NCI-H2081 treated with DMSO at 0.1 percent for 48 hours (cell line): ENCODE measurements at places on chromosomes 13 and 19.

- no peak for DNase-seq
These were observed 23.0 kb upstream of the ATP1A3 start for GRCh38 chr19:42017040-42017439.

- no peak for DNase-seq
These were observed 287.9 kb downstream of the HS6ST3 start for GRCh38 chr13:96377835-96378234.

DNA sequence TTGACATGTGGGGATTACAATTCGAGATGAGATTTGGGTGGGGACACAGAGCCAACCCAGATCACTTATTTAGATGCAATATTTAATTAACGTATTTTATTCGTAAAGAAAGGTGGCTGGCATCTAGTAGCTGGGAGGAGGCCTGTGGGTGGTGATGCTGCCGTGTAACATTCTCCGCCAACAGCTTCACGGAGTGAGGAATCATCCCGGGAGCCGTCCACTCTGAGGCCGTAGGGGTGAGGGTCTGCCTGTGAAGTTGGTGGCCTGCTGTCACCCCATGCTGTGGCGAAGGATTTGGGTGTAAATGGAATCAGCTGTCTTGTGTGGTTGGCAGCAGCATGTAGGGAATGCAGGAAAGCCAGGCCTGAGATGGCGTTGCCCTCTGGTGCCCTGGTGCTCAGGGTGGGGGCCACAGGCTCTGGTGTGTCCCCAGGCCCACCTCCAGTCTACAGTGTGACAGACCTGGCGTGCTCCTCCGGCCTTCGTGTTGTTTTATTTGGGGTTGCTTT is 3.3 kb upstream of the TEX29 start:
- DNase-seq: no peak

GRCh38 chr13:28590461-28590860 is 68.5 kb upstream of the POMP start:
- no peak for DNase-seq

DNA sequence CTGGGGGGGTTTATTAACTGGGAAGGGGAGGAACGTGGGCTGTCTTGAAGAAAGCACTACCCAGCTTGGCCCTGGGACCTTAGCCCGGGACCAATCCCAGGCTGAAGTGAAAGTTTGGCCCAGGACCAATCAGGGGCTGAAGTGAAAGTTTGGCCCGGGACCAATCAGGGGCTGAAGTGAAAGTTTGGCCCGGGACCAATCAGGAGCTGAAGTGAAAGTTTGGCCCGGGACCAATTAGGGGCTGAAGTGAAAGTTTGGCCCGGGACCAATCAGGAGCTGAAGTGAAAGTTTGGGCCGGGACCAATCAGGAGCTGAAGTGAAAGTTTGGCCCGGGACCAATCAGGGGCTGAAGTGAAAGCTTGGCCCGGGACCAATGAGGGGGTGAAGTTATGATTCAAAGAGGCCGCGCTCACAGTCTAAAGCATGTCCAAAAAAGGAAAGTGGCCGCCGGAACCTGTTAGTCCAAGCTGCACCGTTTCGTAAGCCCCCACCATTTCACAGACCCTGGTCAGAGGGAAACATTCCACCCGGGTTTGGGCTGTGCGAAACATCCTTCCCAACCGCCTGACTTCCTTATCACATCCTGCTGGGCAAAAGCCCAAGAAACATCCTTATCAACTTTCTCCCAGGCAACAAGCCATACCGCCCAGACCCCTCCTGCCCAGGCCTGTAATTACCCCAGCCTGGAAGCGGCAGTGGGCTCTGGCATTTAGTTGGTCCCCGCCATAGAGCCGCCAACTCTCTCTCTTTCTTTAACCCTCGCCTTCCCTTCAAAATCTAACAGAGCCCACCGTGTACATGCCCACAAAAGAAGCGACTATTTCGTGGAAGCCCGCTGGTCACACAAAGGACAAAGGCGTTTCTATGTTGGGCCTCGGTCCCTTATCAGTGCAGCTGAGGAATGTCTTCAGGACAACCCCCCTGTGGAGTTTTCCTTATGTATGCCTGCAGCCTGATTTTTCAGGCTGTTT is 1.1 kb downstream of the ZNF850 start:
- DNase-seq: peak; percentile 15

- DNase-seq: no peak
These were observed 128.0 kb downstream of the DCT start for GRCh38 chr13:94351292-94351990.

DNA sequence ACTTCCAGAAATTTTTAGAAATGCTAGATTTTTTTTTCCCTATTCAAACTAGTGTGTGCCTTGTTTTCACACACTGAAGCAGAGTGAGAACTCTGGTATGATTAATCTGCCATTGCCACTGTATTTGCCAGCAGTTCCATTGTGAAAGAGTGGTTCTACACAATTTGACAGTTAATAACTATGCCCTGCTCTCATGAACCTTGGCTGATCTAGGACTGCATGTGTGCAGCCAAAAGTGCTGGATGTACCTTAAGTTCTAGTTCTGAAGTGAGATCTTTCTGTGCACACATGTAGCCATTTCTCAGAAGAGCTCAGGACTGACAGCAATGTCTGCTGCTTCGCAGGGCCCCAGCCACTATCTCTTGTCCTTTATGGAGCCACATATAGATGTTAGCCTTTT is 328.2 kb upstream of the SPRY2 start:
- DNase-seq: no peak

DNA sequence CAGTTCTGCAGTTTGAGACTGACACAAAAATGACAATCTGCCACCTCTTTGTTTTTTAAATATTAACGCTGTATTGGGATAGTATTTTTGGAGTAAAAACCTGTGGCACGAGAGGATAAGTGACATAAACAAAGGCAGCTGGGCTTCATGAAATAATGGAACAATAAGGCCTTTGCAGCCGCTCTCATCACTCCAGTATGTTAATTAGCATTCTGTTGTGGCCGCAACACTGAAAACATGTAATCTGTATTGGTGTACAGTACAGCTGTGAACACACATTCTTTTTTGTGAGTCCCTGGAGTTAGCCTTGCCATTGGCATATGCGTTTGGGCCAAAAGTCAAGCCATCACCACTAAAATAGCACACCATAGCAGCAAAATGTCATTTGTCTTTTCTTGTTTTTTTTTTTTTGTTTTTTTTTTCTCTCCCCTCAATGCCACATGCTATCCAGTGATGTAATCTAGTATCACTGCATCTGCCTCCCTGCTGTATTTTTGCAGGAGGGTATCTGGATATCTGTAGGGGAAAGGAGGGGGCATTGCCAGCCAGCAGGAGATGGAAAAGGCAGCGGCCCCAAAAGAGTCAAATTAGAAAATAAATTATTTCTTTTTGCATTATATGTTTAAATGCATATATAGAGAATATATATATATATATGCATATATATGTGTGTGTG is 885 bp upstream of the ZNF536 start:
- no peak for DNase-seq

- no peak for DNase-seq
These were observed 9.8 kb upstream of the CIRBP start for GRCh38 chr19:1259206-1259875.

- no peak for DNase-seq
These were observed 6.5 kb upstream of the CTXN1 start for GRCh38 chr19:7932276-7932929.

DNA sequence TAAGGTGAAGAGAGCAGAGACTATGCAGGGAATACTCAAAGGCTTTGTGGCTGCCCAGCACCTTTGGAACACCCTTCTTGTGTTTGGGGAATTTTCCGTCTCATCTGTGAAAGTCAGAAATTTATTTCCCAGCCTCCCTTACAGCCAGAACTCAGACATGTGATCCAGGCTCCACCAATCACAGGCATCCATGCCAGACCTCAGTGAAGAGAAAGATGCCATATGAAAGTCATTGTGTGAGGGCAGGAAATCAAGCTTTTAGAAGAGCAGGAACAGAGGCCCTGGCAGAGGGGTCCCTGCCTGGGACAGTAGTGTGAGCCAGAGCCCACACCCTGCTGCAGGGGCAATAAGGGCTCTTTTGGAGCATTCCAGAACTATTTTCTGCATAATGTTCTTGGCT is 12.1 kb downstream of the CCDC70 start:
- DNase-seq: no peak

DNA sequence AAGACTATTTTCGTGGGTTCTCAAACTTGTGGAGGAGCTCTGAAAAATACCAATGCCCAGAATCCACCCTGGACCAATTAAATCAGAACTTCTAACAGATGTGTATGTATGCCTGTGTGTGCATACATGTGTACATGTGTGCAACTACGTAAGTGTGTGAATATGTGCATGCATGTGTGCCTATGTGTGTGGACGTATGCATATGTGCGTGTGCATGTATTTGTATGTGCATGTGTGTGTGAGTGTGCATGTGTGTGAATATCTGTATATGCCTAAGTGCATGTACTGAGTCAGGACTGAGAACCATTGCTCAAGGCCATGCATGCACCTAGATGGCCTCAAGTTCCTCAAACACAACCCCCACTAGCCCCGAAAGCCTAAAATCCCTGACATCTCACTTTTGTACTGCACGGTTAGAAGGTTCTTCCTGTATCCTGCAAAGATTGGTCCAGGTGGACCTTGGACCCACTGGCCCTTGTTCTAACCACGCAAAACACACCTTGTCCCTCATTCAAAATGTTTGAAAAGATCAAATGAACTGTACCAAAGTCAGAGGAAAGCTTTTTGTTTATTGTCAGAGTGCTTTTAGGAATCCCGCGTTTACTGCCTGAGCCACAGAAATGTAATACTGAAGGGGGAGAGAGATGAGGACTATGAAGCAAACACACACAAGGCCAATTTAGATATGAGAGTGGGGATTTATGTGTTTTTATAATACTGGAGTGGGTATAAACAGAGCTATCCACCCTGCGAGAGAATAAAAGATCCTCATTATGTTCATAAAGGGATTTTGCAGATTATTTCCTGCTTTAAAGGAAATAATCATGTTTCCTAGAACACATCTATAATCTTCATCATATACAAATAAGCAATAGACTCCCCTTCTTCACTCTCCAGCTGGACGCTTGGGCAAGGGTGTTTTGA is 39.1 kb downstream of the LATS2 start:
- DNase-seq: no peak

DNA sequence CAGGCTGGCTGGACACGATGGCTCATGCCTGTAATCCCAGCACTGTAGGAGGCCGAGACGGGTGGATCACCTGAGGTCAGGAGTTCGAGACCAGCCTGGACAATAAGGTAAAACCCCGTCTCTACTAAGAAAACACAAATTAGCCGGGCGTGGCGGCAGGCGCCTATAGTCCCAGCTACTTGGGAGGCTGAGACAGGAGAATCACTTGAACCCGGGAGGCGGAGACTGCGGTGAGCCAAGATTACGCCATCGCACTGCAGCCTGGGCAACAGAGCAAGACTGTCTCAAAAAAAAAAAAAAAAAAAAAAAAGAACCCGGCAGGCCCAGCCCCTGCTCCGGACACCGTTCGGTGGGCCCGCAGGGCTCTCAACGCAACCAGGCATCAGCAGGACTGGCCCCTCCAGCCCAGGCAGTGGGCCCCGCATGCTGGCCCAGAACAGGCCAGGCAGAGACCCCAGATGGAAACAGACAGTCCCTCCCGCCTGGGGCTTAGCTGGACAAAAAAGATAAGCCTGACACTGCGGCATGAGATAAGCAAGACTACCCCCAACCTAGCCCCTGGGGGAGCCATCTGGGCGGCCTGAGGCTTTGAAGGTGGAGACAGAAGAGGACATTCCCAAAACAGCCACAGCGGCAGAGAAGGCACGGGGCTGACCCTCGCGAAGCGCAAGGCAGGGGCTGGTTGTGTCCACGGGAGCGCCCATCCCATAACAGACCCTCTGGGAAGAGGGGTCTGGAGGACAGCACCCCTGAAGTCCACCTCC is 11.6 kb downstream of the REXO1 start:
- DNase-seq: no peak

DNA sequence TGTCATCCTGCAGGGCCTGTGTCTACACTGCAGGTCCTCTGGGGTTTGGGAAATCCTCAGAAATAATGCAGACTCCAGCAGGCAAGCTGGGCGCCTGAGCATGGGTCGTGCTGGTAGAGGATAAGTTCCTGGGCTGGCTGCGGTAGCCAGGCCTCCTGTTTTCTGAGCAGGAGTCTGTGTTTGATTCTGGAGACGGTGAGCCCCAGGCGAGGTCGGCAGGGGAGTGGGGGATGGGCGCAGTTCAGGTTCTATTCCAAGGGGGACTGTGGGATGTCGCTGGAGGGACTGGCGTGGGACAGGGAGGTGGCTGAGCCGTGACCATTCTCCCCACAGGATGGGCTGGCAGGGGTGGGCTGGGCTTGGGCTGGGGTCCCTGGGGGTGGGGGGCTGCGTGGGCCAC is 154.7 kb downstream of the KDM4B start:
- DNase-seq: no peak

- DNase-seq: no peak
These were observed 900 bp downstream of the PPP1R13L start for GRCh38 chr19:45403781-45404556.

- DNase-seq: no peak
These were observed 63.5 kb downstream of the TSHZ3 start for GRCh38 chr19:31285744-31286143.

DNA sequence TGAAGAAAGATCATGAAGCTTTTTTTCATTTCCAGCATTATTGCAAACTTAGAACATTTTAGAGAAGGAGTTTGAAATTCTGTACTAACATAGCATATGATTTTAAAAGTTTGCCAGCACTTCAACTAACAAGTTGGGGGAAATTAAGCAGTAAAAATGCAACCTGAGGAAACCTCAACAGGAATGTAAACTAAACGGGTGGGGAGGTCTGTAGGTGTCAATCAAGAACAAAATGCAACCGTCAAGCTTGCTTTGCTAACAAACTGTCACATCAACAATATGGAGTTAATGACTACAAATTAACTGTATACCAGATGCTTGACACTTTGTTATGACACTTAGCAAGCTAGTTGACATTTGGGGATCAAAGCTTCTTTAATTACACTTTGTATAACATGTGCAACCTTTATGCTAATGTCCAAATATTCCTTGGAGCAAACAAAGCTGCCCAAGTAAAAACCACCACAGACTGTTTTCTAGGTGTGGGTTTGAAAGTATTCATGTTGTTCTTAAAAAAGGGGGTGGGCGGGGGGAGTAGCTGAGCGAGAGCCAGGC is 52.1 kb downstream of the DACH1 start:
- no peak for DNase-seq

- DNase-seq: no peak
These were observed 107.7 kb downstream of the PTPRS start for GRCh38 chr19:5232798-5233505.

GRCh38 chr13:96533408-96533807 is 443.5 kb downstream of the HS6ST3 start:
- no peak for DNase-seq

DNA sequence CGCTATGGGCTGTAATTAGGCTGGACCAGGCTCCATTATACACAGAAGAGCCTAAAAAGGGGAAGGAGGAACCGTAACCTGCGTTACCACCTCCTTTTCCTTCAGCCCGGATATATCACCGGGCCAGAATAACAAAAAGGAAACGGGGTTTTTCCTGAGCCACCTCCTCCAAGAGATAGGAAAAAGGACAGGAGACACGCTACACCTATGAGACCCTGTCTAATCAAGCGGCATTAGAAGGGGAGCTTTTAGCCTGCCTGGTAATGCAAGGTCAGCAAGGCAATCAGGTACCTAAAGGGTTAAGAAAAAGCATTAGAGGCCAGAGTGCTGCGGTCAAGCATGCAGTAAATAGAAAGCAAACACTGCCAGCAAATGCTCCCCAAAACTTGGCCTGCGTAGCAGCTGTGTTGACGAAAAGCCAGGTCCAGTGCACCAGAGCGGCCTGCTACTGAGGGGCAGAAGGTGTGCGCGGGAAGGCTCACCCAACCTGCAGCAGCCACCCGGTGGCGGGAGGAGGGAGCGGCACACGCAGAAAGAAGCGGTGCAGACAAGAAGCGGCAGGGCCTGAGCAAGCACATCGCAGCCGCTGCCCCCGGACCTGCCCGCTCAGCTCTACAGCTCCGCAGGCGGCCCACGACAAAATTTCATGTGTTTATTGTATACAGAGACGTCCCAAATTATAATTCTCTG is 1466.1 kb downstream of the UQCRFS1 start:
- DNase-seq: no peak
